Right kidney (tissue), 9 donors: ENCODE measurements at places on chromosomes 1 and 21.

DNA sequence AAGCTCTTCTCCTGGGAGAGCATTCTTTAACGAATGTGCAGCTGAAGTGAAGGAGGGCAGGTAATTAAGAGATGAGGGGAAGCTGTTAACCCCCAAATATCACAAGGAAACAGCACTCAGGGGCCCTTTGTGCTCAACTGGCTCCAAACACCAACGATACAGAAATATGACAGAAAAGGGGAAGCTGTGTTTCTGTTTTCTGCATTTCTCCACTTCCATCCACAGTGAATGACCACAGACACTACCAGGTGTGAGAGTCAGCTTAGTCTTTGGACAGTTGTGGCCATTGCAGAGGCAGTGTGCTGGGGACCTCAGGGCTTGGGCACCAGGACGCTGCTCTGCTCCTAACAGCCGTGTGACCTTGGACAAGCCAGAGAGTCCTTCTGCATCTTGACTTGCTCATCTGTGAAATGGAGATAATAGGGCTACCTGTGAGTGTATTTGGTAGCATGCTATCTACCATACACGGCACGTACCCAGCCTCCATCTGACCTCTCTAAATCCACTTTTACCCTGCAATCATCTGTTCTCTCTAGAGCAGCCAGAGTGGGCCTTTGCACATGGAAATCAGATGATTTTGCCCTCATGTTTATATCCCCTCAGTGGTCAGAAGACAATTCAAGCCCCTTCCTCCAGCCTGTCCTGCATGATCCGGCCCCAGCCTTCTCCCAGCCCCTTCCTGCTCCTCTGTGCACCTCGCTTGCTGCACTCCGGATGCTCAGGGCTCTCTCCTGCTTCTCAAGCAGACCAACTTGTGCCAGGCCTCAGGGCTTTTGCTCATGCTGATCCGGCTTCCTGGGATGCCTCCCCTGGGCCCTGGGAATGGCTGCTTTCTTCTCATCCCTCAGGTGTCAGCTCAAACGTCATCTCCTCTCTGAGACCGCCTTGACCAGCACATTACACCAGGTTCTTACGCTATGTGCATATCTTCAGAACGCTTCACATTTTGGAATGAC is 4.7 kb upstream of the TINAGL1 start:
- DNase-seq, result no peak

DNA sequence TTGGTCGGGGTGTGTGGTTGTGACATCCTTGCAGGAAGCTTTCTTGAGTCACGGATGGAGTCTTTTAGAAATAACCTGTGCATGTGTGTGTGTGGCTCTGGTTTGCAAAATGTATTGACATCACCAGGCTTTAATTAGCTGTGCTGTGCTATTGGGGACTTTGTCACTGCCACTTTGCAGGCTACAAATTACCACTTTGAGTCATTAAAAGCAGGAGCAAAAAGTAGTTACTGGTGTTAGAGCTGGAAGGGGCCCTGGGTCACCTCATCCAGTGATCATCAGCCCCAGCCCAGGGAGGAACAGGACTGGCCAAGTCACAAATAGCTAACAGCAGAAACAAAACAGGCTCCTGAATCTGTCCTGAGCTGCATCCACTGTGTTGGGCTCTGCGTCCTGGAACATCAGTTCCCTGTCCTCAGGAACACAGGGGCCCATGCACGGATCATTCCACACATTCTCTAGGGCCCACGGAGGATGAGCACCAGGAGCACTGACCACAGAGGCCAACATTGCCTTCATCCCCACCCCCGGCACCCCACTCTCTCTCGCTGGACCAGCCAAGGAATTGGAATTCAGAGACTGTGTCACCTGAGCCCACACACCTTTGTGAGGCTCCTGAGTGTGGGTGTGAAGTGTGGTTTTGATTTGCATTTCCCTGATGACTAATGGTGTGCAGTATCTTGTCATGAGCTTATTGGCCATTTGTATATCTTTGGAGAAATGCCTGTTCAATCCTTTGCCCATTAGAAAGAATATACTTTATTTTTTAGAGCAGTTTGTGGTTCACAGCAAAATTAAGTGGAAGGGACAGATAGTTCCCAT is 280.1 kb upstream of the C1orf174 start:
- no peak for DNase-seq

DNA sequence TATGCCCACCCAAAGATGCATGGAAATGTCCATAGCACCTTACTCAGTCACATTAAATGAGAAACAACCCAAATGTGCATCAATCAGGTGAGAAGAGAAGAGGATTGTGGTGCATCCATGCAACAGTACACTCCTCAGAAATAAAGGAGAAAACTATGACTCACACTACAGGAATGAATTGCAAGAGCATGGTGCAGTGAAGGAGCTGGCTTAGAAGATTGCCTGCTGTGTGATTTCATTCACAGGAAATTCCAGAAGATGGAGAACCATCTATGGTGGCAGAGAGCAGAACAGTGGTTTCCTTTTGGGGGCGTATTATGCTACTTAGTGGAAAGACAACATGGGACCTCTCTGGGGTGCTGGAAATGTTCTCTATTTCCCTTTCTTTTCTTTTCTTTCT is 278.6 kb upstream of the AJAP1 start:
- DNase-seq, result no peak

GRCh38 chr21:45468971-45469272 is 64.0 kb downstream of the COL18A1 start:
- no peak for DNase-seq

GRCh38 chr1:42682739-42683531 is 717 bp downstream of the YBX1 start:
- DNase-seq, result peak; percentile 72

GRCh38 chr1:198162091-198162767 is 5.4 kb downstream of the NEK7 start:
- no peak for DNase-seq

DNA sequence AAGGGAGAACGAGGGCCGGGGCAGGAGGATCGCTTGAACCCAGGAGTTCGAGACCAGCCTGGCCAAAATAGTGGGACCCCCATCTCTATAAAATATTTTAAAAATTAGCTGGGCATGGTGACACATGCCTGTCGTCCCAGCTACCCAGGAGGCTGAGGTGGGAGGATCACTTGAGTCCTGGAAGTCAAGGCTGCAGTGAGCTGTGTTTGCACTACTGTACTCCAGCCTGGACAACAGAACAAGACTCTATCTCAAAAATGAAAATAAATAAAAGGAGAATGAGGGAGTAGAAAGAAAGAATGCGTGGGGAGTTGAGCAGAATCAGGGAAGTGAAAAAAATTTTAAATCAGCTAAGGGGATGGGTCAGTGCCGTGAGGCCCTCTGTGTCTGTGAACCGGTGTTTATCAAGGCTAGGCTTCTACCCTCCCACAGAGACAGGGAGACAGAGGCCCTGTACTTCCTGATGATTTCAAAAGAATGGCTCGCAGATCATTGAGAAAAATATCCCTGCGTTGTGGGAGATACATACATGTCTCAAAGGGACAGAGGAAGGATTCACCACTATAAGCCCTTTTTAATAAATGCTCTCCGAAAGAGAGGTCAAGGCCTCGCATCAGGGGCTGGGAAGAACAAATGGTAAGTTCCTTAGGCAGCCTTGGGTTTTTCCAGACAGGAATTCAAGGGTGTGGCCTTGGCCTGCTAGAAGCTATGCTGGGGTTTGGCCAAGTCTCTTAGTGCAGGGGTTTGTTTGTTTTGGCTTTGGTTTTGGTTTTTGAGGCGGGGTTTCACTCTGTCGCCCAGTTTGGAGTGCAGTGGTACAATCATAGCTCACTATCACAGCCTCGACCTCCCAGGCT is 20.7 kb downstream of the IL10RB start:
- DNase-seq, result peak; percentile 54

- DNase-seq, result no peak
Observed at GRCh38 chr1:44862829-44863401, 19.9 kb upstream of the PTCH2 start.

GRCh38 chr1:26289158-26290059 is 9.5 kb downstream of the SH3BGRL3 start:
- DNase-seq, result no peak

DNA sequence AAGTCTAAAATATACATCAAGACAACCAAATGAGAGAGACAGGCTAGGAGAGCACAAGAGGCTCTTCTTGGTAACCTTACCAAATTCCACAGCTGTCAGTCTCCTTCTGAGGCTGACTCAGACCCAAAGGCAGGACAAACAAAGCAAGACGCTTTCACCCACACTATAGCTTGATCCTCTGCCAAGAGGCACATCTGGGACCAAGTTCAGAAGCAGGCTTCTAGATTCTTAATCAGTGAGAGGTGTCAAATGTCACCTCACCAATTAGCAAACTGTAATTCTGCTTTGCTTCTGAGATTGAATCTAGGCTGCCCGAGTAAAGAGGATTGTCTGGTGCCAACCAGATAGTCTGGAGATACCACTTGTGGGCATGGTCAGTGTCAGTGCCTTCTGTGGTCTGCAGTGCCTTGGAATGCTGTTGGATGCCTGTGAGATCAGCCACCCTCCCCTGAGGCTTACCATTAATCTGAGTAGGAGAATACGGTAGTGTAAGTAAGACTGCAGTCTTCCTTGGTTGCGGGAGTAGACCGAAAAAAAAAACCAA is 151.0 kb downstream of the FMN2 start:
- DNase-seq, result no peak
